ENCODE measurements at places on chromosomes 3 and 15.
A peak's percentile ranks its signal among the peaks of the same experiment; 100 is the strongest.

DNA sequence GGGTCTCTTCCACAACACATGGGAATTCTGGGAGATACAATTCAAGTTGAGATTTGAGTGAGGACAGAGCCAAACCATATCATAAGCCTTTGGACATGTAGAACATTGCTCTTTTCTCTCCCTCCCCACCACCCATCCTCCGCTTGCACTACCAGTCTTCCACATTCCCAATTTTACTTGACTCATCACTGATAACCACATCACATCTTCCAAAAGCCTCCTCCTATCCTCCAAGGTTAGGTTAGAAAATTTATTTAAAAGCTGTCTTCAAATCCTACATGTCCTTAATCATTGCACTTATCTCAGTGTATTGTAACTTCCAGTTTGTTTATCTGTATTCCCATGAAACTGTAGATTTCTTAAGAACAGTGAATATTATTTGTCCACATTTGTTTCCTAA, 10.4 kb downstream of the ZBED2 start:
- DNase-seq = no peak

GRCh38 chr3:119531151-119531550, 28.3 kb downstream of the CD80 start:
- no peak for DNase-seq

DNA sequence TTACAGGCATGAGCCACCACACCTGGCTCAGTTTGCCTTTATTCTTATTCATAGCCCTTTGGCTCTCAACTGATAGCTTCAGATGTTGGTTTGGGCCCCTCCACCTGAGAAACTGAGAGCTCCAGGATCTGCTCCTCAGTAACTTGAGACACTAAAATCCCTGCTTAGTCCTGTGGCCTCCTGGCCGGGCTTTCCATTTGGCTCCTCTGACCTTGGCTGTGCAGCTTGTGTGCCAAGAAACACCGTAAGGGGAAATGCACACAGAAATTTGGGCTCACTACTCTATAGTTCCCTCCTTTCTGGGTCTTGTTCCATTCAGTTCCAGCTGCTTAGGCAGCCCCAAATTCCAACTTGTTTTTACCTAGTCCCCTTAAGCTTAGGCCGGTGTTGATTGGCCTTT, 24.9 kb downstream of the NIPA2 start:
- DNase-seq = no peak

DNA sequence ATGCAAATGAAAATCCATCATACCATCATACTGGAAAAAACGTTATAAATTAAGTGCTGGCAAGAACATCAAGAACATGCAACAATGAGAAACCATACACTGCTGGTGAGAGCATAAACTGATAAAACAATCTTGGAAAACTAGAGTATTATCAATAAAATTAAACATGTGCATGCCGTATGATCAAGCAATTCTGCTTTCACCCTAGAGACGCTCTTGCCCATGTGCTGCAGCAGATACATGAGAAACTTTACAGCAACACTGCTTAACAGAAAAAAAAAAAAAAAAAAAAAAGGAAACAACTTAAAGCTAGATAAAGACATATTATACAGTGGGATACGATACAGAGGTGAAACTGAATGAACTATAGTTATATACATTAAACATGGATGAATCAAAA, 21.8 kb downstream of the SPG11 start:
- no peak for DNase-seq

DNA sequence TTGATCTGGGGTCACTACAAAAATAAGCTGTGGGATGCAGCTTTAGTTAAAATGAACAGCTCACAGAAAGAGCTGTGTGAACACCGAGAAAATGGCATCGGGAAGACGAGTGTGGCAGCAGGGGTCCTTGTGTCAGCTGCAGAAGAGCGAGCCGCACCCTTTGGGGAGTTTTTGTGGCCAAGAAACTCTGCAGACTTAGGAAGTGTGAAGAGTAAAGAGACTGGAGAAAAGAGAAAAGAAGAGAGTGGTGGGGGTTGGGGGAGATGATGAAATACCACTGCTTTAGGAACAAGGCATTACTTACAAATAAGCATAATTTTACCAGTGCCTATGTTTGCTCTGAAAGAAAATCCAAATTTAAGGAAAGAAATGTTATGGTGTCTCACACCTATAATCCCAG, 147.8 kb downstream of the LRRC28 start:
- DNase-seq = no peak

DNA sequence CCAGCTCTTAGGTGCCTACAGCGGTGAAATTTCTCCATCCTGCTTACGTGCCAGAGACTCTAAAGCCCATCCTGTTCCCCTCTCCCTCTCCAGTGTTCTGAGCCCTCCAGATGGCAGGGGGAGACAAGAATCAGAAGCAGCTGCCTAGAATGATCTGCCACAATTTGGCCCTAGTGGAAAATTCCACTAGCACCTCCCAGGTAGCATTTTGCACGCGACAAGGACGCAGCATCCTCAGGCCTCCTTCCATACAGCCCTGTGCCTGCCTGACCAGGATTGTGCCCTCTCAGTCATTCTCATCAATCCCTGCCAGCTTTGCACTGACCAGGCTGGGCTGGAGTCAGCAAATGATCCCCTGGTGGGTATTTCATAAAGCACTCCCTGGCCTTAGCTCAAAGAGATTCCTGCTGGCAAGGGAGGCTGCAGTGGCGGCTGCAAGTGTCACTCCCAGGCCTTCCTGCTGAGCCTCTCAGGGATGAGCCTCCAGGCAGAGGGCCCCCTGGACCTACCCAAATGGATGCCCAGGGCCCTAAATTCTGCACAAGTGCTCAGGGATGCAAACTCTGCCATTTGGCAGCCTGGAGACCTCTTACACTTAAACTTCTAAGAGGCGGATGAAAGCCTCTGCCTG, 130.2 kb upstream of the ATP2B2 start:
- DNase-seq = no peak

DNA sequence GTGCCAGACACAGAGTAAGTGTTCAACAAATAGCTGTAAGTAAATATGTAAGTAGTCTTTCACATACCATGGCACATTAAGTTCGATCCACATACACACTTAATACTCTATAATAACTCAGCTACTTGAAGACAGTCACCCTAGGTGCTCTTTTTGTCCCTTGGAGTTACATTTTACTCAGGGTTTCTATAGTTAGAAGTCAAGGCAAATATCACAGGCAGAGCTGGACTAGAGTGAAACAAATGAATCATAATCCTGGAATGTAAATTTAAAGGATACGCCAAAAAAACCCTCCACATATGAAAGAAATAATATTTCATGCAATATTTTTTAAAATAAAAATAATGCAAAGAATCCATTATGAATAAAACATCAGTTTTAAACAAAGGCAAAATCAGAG, 461.8 kb downstream of the MAGI1 start:
- no peak for DNase-seq

DNA sequence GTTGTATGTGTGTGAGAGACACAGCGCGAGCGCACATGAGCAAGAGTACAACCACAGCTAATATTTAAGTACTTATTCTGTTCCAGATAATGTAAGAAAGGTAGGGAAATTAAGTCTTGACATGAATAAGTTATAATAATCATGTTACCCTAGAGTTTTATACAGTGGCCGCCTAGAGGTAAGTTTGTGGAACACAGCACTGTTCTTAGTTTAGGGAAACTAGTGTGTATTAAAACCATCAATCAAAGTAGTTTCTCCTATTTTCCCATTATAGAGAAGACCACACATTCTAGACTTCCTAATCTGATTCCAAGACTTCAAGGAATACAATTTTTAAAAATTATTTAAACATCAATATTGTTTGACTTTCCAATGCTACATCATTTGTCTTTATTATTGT, 9.5 kb downstream of the ALDH1A2 start:
- no peak for DNase-seq

GRCh38 chr3:58353722-58354553, 21.2 kb downstream of the PXK start:
- DNase-seq = peak; percentile 89

GRCh38 chr15:84982301-84982920, 755 bp downstream of the PDE8A start:
- peak; percentile 36 for DNase-seq

GRCh38 chr3:154122912-154123559, 1.8 kb downstream of the ARHGEF26 start:
- no peak for DNase-seq

DNA sequence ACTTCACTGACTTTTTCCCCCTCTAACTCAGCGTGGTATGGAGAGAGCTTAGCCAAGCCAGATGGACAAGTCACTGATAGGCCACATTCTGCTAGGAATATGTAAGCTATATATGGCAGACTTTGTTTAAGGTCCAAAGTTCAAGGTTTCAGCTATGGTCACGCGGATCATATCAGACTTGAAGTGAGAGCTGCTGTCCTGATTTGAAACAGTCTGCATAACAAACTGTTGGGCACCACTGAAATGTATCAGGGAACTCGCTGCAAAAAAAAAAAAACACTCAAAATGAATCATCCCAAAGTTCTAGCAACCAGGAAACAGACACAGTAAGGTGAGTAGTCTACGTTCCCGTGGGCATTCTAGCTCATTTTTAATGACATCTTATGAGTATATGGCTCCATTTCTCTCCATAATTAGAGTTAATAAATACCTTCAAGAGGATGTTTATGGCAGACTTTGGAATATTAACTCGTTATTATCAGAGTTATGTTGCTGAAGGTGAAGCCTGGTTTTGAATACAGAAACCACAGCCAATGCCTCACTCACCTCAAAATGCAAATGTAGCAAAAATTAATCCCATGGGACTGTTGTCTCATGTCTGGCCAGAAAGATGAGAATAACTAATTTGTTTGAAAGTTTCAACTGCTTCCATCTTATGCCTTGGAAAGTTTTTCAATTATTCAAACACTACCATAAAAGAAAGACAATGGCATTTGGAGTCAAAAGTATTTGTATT, 12.3 kb downstream of the DPH3 start:
- no peak for DNase-seq

DNA sequence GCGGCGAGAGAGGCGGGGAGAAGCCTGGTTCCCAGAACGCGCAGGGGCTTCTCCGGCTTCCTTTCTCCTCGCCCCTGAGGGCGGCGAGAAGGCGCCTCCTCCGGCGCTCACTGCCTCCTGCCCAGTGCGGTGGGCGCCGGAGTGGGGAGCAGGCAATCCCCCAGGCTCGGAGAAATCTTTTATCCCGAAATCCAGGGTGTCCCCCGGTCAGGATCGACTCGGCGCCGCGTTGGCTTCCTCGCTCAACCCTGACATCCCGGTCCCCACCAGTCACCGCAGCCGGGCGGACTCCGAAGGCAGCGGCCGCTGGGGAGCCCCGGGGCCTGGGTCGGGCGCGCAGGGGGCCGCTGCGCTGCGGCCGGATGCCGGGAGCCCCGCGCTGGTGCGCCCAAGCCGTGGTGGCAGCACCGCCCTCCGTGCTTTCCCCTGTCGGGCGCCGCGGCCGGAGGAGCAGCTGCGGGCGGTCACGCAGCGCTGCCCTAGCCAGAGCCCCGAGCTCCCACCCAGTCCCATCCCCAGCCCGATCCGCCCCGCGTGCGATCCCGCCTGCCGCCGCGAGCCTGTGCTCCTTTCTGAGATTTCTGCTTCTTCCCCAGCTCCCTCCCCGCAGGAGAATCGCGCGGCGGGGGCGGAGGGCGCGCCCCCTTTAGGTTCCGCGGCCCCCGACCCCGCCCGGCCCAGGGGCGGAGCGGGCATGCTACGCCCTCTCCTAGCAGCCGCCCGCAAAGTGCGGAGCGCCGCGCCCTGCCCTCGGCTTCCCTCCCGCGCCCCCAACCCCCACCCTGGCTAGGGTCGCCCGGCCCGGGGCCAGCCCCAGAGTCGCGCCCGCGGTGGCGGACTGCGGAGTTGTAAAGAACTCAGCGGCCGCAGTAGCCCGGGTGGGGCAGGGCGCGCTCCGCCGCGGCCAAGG, 683 bp upstream of the CACNA2D3 start:
- DNase-seq = no peak

DNA sequence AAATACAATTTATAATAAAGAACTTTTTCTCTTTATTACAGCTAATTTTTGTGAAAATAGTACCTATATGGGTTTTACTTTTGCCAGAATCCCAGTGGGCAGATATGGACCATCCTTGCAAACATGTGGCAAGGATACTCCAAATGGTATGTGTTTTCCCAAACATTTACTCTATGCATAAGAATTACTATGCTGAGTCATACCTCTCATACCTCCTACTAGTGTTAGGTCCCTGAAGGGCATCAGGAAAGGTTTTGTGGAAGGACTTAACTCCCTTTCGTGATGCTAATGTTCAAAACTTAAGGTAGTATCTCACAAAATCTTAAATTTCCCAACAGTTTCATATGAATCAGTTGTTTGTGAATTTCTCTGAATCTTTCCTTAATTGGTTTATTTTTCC, 21.3 kb downstream of the ADGRG7 start:
- DNase-seq = no peak

GRCh38 chr3:141258973-141259372, 27.3 kb downstream of the PXYLP1 start:
- DNase-seq = no peak

- DNase-seq = no peak
These were observed 1.3 kb downstream of the GNAT1 start for GRCh38 chr3:50192689-50193141.

DNA sequence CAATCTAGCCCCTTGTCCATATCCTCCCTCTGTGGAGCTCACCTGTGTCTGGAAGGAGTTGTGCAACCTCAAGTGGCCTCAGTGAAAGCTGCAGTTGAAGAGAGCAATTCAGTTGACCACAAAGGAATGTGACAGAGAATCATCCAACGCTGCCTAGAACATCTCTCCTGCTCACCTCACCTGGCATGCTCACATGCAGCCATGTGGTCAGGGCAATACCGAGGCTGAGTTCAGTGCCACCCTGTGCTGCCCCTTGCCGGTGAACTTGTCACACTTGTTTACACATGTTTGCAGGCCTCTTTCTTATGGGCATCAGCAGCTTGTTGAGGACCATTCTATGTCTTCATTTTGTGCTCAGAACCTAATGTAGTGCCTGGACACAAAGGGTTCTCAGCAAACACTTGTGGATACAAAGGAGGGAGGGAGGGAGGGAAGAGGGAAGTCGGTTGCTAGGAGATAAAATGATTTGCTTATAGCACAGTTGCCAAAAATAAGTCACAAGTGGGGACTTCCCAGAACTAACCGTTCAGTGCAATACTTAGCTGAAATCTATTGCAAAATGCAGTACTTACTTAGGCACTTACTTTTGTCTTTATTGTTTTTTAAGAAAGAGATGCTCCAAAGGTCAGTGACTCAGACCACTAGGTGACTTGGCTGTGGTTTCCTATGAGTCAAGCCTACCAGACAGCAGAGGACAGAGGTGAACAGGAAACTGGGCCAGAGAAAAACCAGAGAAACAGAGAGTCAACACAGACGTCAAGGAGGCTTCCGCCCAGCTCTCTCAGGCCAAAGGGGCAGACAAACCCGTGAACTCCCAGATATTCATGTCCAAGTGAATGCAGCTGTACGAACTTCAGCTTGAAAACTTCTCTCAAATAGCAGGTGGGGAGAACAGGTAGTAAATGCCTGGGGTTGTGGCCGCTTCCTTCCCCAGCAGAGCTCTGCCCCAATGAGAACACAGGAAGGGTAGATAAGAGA, 227.8 kb upstream of the CTNNB1 start:
- DNase-seq = peak; percentile 86

GRCh38 chr15:70164910-70165715, 67.4 kb upstream of the TLE3 start:
- DNase-seq = no peak

DNA sequence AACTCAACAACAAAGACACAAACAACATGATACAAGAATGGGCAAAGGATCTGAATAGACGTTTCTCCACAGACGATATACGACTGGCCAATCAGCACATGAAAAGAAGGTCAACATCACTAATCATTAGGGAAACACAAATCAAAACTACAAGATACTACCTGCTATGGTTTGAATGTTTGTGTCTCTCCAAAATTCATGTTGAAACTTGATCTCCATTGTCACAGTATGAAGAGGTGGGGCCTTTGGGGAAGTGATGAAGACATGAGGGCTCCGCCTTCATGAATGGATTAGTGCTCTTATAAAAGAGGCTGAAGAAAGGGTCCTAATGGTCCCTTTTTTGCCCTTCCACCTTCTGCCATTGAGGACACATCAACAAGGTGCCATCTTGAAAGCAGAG, 32.3 kb downstream of the ACAP2 start:
- DNase-seq = no peak
